ENCODE measurements at places on chromosomes 2 and 18.

DNA sequence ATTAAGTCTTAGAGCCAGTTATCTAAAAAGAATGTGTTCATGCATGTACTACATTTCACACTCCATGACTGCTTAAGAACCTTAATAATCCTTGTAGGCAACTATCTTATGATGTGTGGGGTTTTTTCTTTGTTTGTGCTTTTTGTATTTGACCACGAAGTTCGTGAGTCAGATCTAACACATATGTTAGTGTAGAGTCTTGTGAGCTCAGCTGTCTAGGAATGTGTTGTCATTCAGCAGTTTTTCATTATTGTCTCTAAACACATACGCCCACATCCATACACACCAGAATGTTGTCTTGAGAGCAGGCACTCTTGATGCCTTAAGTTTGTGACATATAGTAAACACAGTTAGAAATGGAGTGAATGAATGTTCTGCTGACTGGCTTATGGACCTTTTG is 38.4 kb downstream of the CAB39 start:
- no peak for DNase-seq
- no peak overlapping the region for H3K27ac ChIP-seq
- peaks cover 5% of the 10 kb centered on the region for H3K36me3 ChIP-seq
- no peak overlapping the region for H3K4me3 ChIP-seq

- no peak for DNase-seq
- no peak overlapping the region for H3K27ac ChIP-seq
- no peaks in the 10 kb centered on the region for H3K4me1 ChIP-seq
- H3K4me3 ChIP-seq: no peak overlapping the region
Observed at GRCh38 chr2:138381373-138381772, 120.2 kb upstream of the SPOPL start.

DNA sequence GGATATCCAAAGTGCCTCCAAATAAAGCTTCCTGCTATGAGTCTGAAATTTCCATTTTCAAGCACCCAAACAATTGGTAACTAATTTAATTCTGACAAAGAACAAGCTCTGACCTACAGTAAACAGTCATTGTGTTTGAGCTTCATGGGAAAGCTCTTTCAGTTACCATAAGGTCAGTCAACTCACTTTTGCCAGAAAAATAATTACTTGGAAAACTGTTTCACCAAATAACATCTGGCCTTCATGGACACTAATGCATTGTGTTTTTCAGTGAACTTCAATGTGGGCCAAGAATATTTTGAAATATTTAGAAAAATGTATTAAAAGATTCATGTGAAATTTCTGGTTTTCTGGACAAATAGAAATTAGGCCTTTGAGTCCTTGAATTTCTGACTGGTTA is 369.9 kb downstream of the GALR1 start:
- no peak for DNase-seq
- H3K4me1 ChIP-seq: peaks cover 5% of the 10 kb centered on the region
- H3K4me3 ChIP-seq: no peak overlapping the region
- H3K27me3 ChIP-seq: no peaks in the 10 kb centered on the region

DNA sequence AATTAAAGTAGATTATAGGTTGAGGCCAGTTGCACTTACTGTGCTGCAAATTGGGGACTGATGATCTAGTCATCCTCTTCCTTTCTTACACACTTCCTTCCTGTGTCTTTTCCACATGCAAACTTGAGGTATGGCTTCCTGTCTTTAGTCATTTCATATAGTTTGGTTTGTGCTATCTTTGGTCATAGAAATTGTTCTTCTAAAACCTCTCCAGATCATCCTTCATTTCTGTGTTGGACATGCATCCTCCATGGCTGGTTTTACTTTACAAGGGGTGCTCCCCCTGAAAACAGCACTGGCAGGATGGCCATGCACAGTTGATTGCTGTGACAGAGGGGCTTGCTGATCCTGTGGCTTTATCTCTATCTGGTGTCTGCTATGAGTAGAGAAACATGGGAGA is 36.5 kb downstream of the MGAT5 start:
- H3K4me1 ChIP-seq: peaks cover 25% of the 10 kb centered on the region
- DNase-seq: no peak
- no peaks in the 10 kb centered on the region for H3K27me3 ChIP-seq
- H3K4me3 ChIP-seq: no peak overlapping the region

DNA sequence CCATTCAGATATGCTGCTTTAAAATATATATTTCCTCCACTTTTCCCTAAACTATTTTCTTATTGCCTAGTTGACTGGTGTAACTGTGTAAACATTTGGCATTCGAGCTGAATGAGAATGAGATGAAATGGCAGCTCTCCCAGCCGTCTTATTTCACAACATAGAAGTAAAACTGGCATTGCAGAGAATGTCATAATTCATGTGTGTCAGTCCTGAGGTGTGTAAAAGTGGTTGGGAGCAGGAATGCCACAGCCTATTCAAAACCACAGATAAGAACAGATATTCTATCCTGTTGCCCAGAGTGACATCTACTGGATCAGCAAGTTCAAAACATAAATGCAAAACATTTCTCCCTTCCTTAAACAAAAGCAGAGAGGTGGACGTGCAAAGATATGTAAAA is 565.5 kb upstream of the CHAC2 start:
- peaks cover 9% of the 10 kb centered on the region for H3K4me1 ChIP-seq
- no peaks in the 10 kb centered on the region for H3K27me3 ChIP-seq
- no peak overlapping the region for H3K4me3 ChIP-seq
- no peaks in the 10 kb centered on the region for H3K36me3 ChIP-seq
- no peak for DNase-seq
- H3K27ac ChIP-seq: no peak overlapping the region

DNA sequence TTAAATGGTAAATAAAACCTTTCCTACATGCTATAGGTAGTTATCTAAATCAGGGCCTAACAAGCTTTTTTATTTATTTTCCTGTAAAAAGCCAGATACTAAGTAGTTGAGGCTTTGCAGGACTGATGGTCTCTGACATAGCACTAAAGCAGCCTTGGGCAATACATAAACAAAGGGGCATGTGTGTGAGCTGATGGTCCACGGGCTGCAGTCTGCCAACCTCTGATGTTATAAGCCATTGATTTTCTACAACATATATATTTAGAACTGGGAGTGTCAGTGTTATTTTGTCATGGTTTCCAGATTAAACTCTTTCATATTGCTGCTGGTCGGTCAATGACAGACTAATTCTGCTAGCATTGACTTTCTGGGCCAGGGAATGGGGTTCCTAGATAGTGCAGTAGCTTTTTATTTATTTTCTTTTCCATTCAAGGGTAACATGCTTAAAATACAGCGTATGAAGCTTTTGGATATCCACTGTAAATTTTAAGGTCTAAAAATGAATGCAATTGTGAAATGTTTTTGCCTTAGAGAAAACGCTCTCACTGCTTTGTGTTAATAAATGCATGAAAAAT is 134.0 kb downstream of the NEDD4L start:
- H3K27ac ChIP-seq: no peak overlapping the region
- no peaks in the 10 kb centered on the region for H3K36me3 ChIP-seq
- DNase-seq: no peak

DNA sequence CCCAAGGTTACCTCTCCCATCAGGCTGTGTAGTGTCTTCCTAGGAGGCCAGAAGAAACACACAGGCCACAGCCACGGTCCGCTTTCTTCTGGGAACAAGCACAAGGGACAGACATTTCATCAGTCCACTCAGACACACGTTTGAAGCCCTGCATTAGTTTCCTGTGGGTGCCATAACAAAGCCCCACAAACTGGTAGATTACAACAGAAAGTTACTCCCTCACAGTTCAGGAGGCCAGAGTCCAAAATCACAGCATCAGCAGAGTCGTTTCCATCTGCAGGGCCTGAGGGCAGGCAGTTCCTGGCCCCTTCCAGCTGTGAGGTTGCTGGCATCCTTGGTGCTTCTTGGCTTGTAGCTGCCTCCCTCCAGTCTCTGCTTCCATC is 8.8 kb upstream of the PRLH start:
- no peak for DNase-seq
- peaks cover 12% of the 10 kb centered on the region for H3K36me3 ChIP-seq
- H3K4me3 ChIP-seq: no peak overlapping the region
- H3K4me1 ChIP-seq: peaks cover 17% of the 10 kb centered on the region

GRCh38 chr18:49555641-49556040 is 6.2 kb upstream of the LIPG start:
- peaks cover 4% of the 10 kb centered on the region for H3K4me1 ChIP-seq
- DNase-seq: no peak
- no peak overlapping the region for H3K4me3 ChIP-seq
- H3K36me3 ChIP-seq: no peaks in the 10 kb centered on the region
- H3K27me3 ChIP-seq: peaks cover 18% of the 10 kb centered on the region
- H3K27ac ChIP-seq: no peak overlapping the region

GRCh38 chr18:55763805-55764204 is 175.8 kb upstream of the TCF4 start:
- H3K27ac ChIP-seq: no peak overlapping the region
- no peak overlapping the region for H3K4me3 ChIP-seq
- no peaks in the 10 kb centered on the region for H3K36me3 ChIP-seq
- no peaks in the 10 kb centered on the region for H3K4me1 ChIP-seq

GRCh38 chr2:40384714-40385113 is 67.2 kb downstream of the SLC8A1 start:
- no peak overlapping the region for H3K27ac ChIP-seq
- H3K4me1 ChIP-seq: no peaks in the 10 kb centered on the region
- no peak for DNase-seq
- no peak overlapping the region for H3K4me3 ChIP-seq

GRCh38 chr2:1884933-1885580 is 140.7 kb upstream of the PXDN start:
- no peak overlapping the region for H3K27ac ChIP-seq
- peaks cover 8% of the 10 kb centered on the region for H3K27me3 ChIP-seq
- no peaks in the 10 kb centered on the region for H3K4me1 ChIP-seq
- DNase-seq: no peak
- no peak overlapping the region for H3K4me3 ChIP-seq

GRCh38 chr2:13332060-13332459 is 615.3 kb downstream of the TRIB2 start:
- H3K36me3 ChIP-seq: no peaks in the 10 kb centered on the region
- no peak overlapping the region for H3K27ac ChIP-seq
- H3K4me1 ChIP-seq: no peaks in the 10 kb centered on the region
- H3K27me3 ChIP-seq: no peaks in the 10 kb centered on the region

DNA sequence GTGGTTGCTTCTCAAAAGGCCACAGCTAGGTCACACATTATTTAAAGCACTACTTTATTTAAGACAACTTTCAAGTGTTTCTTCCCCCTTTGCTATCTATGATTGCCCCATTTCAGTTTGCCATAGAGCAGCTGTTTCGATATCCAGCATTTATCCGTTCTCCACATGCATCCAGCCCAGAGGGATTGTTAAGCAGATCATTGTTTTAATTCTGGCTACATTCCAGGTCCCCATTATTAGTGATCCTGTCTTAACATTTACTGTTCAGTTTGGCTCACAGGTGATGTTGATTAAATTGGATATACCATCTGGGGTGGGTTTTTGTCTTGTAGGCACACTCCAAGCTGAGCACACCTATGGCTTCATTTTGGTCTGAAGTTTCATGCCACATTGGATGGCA is 638.7 kb downstream of the ZEB2 start:
- no peak overlapping the region for H3K27ac ChIP-seq
- H3K27me3 ChIP-seq: no peaks in the 10 kb centered on the region
- no peak overlapping the region for H3K4me3 ChIP-seq
- no peak for DNase-seq

GRCh38 chr2:221088506-221088905 is 483.6 kb downstream of the EPHA4 start:
- H3K36me3 ChIP-seq: no peaks in the 10 kb centered on the region
- H3K27ac ChIP-seq: no peak overlapping the region
- DNase-seq: no peak
- H3K27me3 ChIP-seq: no peaks in the 10 kb centered on the region

DNA sequence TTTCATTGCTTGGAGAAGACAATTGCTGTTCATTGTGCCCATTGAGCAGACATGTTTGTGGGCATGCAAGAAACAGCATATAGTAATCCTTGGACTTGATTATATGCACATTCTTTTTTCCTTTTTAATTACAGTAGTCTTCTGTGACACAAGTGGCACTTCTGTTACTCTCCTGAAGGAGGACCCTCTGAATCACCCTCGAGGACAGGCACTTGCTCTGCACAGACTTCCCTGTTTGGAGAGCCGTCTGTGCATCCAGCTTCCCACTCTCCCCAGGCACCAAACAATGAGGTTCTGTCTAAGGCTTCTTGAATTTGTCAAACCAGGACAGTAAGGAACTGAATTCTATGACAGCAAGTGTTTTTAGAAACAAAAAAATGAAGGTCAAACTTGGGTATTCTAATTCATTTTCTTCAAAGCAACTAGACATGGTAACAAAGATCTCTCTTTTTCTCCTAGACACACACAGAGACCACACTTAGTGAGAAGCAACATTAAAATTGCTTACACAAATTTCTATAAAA is 844.6 kb upstream of the ID2 start:
- no peak overlapping the region for H3K27ac ChIP-seq
- H3K4me1 ChIP-seq: no peaks in the 10 kb centered on the region
- DNase-seq: no peak
- H3K4me3 ChIP-seq: no peak overlapping the region
- H3K36me3 ChIP-seq: no peaks in the 10 kb centered on the region

GRCh38 chr2:39487398-39488250 is 50.5 kb upstream of the MAP4K3 start:
- no peaks in the 10 kb centered on the region for H3K36me3 ChIP-seq
- H3K27me3 ChIP-seq: no peaks in the 10 kb centered on the region
- no peak overlapping the region for H3K27ac ChIP-seq
- no peaks in the 10 kb centered on the region for H3K4me1 ChIP-seq
- DNase-seq: no peak

GRCh38 chr18:8741532-8741931 is 36.2 kb downstream of the MTCL1 start:
- DNase-seq: no peak
- no peak overlapping the region for H3K4me3 ChIP-seq
- peaks cover 5% of the 10 kb centered on the region for H3K4me1 ChIP-seq

GRCh38 chr2:230925879-230926765 is 1.1 kb upstream of the GPR55 start:
- H3K4me1 ChIP-seq: peaks cover 6% of the 10 kb centered on the region
- no peak overlapping the region for H3K4me3 ChIP-seq
- peak; percentile 37 for DNase-seq
- peaks cover 21% of the 10 kb centered on the region for H3K27me3 ChIP-seq
- no peaks in the 10 kb centered on the region for H3K36me3 ChIP-seq
- no peak overlapping the region for H3K27ac ChIP-seq

DNA sequence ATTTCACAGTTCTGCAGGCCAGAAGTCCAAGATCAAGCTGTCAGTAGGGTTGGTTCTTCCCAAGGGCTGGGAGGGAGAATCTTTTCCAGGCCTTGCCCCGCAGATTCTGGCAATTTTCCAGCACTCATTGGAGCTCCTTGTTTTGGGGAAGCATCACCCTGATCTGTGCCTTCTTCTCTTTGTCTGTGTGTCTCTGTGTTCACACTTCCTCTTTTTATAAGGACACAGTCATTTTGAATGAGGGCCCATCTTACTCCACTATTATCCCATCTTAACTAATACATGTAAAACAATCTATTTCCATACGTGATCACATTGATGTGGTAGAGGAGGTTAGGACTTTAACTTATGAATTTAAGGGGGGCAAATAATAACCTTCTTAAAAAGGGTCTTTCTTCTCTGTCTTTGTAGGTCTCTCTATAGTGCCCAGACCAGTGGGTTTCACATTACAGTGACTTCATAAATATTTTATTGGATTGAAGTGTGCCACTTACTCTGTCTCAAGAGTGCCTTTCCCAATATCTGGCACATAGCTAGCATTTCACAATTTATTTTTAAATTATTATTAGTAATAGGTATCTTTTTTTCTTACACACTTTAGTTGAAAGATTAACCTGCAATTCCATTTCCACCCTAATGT is 68.9 kb upstream of the CBLN2 start:
- no peak for DNase-seq
- no peaks in the 10 kb centered on the region for H3K4me1 ChIP-seq
- no peaks in the 10 kb centered on the region for H3K27me3 ChIP-seq
- no peak overlapping the region for H3K4me3 ChIP-seq
- no peaks in the 10 kb centered on the region for H3K36me3 ChIP-seq

Data from suprapubic skin (tissue), 4 donors.